ENCODE measurements at places on chromosomes 5 and 9.

DNA sequence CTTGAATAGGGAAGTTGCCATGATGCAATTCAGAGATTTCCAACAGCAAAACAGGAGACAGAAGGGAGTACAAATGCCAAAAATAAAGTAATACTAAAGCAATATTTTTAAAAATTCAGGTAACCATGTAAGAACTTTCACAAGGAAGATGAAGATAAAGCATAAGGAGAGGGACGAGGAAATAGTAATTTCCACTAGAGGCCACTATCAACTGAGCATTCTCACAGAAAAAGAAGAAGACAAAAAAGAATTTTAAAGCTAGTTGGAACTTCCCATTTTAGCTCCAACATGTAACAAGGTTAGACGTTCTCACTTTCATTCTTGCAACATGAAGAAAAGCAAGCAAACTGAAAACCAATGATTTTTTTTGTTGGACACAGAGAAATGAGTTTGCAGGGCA, 779.9 kb upstream of the CDH6 start:
- no peak for DNase-seq

GRCh38 chr9:37983381-37984067, 79.6 kb upstream of the SLC25A51 start:
- DNase-seq = no peak

GRCh38 chr9:125700791-125701190, 6.2 kb downstream of the MAPKAP1 start:
- peak; percentile 8 for DNase-seq

- DNase-seq = no peak
Observed at GRCh38 chr5:33468775-33469435, 28.1 kb downstream of the TARS1 start.

DNA sequence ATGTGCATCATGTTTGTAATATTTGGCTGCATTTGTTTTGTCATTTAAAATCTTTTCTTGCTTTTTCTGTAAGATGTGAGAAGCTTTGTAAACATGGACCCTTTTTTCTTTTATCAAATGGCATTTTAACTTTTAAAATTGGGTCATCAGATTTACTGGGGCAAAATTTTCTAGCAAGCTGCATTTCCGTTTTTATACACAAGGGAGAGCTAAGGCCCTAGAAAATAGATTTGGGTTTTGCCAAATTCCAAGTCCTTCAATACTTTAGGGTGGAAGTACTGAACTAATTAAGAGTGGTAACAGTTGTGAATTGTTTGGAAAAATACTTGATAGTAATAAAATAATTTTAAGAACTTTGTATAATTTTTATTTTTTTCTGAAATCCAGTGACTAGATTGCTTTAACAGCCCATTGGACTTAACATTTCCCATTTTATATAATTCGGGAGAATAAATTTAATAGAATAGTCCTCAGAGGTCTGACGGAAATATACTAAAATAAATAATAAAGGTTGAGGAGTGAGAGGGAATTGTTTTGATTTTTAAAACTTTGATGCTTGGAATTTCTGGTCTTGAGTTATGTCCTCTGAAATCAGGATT, 117.4 kb downstream of the SMARCA2 start:
- peak; percentile 40 for DNase-seq

DNA sequence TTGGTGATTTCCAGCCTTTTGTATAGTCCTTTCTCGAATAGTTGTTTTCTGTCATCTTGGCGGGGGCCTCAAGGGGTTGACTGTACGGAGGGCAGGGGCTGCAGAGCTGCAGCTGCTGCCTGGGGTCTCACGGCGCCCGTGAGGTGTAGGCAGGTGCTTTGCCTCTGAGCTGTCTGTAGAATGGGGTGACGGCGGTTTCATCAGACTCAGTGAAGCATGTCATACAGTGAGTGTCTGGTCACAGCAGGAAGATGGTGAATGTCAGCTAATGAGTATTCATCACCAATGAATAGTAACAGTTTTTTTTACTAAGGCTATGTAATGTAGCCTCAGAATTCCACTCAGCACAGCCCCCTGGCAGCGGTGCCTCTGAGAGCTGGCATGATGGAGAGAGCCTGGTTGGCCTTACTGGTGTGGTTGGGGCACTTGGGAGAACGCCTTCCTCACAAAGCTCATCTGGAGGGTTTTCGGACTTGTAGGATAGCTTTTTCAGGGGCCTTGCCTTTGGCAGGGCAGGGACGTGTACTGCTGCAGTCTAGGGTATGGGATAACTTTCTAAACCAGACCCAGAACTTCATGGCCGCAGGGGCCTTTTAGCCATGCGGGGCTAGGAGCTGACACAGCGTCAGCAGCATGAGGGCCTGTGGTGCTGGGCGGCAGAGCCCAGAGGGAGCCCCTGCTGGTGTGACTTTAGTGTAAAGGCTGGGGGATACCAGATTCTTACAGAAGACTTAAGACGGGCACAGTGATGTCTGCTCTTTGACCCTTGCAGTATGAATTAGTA, 15.0 kb downstream of the TENT4A start:
- DNase-seq = no peak

GRCh38 chr5:133219296-133219695, 167.5 kb downstream of the HSPA4 start:
- no peak for DNase-seq

GRCh38 chr5:149680810-149681221, 49.3 kb upstream of the PPARGC1B start:
- no peak for DNase-seq

DNA sequence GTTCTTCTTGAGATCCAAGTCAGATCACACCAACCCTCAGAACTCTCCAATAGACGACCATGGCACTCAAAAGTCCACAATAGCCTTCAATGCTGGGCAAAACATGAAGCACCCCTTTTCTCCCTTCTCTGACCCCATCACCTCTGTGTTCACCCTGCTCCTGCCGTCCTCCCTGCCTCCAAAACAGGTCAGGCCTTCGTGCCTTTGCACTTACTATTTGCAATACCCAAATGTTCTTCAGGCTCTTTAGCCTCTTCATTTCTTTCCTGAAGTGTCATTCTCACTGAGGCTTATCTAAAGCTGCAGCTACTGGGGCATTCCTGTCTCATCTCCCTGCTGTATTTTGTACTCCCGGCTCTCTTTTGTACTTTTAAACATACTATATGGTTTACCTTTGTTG, 2.0 kb upstream of the ROPN1L start:
- no peak for DNase-seq

DNA sequence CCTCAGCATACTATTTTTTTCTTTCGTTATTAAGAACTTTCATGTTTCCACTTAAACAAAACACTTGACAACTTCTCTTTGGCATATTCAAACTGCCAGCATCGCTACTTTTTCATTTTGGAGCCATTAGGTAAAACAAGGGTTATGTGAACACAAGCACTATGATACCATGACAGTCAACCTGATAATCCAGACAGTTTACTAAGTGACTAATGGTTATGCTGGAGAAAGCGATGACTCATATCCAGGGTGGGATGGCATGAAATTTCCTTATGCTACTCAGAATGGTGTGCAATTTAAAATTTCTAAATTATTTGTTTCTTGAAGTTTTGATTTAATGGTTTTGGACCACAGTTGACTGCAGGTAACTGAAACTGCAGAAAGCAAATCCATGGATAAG, 29.9 kb upstream of the PRSS3 start:
- peak; percentile 74 for DNase-seq

- DNase-seq = peak; percentile 63
Observed at GRCh38 chr9:75169623-75170022, 81.3 kb downstream of the OSTF1 start.

DNA sequence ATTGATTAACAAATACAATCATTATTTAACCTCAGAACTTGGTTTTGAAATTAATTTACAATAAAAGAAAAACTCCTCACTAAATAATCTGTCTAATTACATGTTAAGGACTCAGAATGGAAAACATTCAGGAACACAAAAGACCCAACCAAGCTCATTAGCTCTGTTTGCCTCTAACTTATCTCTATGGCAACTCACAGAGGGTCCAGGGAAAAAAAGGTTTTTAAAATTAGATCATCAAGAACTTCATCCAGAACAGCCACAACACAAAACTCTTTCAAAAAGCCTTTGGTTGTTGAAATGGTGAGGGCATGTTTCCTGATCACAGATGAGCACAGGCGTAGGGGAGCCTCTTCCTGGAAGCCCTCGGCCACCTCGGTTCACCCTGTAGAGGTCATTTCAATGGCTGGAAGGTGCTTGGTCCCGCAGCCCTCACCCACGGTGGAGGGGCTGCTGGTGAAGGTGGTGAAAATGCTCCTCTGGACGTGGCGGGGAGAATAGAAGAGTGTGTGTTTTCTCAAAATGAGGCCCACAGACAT, 17.2 kb upstream of the TCF7 start:
- DNase-seq = no peak

- DNase-seq = no peak
Observed at GRCh38 chr5:176803943-176804498, 6.3 kb upstream of the UNC5A start.

DNA sequence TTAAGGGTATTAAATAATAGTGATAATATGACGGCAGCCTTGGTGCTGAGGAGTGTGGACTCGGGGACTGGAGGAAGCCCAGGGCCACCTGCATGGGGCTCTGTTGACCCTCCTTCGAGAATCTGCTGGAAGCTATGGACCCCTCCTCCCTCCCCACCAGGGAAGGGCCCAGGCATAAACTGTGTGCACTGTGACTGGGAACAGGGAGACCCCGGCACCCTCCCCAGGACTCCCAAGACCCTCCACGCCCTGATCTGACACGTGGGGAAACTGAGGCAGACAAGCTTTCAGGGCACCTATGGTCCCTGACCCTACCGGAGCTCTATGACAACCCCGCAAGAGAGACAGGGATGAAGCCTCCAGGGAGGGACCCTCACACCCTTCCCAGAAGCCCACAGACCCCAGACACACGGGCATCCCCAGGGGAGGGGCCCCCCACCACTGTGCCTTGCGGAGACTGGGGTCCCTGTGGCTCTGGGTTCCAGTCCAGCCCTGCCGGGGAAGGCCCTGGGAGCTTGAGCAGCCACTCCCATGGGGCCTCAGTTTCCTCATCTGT, 6.5 kb upstream of the EGFL7 start:
- DNase-seq = no peak

- DNase-seq = peak; percentile 61
Observed at GRCh38 chr5:5492087-5492933, 69.8 kb downstream of the ICE1 start.

- DNase-seq = peak; percentile 89
Observed at GRCh38 chr5:149938279-149938678, 6.3 kb downstream of the PDE6A start.

Measured in EL (cell line).